Thymus (tissue), 14 donors: ENCODE measurements at places on chromosomes 12 and 14. TPM values are rescaled to one million over a fixed set of nuclear protein-coding genes. Genes with fewer than 3 reads are reported as not detected.

- no peak for DNase-seq
Observed at GRCh38 chr12:103691063-103691462, 104.0 kb downstream of the STAB2 start.

GRCh38 chr12:91983935-91984334 is 161.7 kb downstream of the BTG1 start:
- DNase-seq, result no peak

DNA sequence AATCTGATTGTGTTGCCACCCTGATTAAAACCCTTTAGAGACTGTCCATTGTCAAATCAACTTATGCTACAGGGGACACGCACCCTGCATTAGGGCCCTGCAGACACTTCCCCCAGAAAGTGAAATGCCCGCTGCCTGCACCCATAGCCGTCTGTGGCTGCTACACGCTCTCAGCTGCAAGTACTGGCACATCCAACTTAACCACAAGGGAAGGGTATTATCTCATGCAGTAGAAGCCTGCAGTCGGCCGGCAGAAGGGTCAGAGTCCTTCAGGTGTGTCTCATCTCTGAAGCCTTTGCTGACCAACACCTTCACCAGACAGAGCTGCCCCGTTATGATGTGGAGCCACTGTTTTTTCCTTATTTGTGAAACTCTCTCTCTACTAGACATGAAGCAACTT is 20.8 kb downstream of the CFAP251 start:
- no peak for DNase-seq

- no peak for DNase-seq
Observed at GRCh38 chr14:61077951-61078720, 97.1 kb downstream of the SLC38A6 start.

DNA sequence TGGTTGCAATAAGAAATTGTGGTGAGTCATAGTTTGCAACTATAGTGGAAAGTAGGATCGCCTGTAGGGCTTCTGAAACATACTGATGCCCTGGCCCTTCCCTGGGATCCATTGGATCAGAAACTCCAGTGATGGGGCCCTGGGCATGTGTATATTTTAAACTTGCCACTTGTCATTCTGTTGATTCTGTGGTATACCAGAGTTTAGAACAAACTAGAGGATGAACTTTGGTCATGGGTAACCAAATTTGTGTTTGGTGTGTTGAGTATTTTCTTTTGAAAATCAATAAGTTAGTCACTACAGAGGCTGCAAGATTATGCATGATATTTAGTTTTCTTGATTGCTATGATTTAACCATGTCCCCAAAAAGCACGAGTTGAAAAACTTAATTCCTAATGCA is 142.2 kb downstream of the SLC15A5 start:
- DNase-seq, result no peak

GRCh38 chr14:94575730-94576585 is 5.3 kb upstream of the SERPINA5 start:
- DNase-seq, result no peak

DNA sequence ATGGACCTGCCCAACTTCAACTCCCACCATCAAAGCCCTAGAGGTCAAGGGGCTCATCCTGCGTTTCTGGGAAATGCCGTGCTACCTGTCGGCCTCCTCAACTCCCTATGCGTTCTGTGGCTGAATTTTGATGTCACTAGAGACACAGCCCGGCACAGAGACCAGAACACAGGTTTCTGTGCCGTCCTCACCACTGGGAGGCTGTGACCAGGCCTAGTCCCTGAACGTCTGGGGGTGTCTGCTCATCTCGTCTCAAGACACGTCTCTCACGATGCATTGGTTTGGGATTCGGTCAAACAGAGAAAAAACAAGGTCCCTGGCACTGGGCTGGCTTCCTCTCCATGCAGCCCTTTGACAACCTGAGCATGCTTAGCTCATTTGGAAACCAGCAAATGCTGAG is 33.5 kb downstream of the SLC15A4 start:
- no peak for DNase-seq

DNA sequence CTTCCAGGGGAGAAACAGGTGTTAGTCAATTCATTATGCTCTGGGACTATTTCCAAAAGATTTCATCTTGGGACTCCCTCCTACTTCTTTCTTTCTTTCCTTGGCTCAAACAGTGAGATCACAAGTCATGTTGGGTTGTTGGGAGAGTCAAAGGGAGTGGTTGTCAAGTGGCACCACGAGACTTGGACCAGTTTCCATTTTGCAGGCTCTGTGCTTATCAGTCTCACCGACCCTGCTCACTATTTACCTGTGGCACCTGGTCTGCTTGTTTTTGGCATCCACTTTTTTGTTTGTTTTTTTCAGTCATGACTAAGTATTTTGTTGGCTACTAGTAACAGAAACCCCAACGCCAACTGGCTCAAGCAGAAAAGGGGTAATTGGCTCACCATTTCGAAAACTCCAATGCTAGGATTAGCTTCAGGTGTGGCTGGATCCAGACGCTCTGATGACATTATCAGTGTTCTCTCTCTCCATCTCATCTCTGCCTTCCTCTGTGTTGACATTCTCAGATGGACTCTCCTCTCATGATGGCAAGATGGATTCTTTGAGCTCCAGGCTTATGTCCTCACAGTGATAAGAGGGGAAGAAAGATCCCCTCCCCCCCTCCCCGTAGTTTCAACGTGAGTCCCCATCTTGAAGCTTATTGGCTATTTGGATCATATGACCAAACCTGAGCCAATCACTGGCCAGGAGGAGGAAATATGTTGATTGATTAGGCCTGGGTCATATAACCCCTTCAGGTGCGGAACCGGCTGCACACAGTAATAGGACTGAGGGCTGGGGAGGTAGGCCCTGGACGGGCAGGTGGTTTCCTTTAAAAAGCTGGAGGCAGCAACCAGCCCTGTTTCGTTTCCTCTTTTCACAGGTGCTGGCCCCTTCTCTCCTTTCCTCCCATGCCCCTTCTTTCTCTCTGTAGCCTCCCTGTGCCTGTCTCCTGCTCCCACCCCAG is 84.2 kb downstream of the AACS start:
- no peak for DNase-seq

GRCh38 chr12:20704860-20705259 is 9.7 kb downstream of the SLCO1C1 start:
- DNase-seq, result no peak

GRCh38 chr14:100692859-100693558 is 33.7 kb upstream of the DLK1 start:
- no peak for DNase-seq

DNA sequence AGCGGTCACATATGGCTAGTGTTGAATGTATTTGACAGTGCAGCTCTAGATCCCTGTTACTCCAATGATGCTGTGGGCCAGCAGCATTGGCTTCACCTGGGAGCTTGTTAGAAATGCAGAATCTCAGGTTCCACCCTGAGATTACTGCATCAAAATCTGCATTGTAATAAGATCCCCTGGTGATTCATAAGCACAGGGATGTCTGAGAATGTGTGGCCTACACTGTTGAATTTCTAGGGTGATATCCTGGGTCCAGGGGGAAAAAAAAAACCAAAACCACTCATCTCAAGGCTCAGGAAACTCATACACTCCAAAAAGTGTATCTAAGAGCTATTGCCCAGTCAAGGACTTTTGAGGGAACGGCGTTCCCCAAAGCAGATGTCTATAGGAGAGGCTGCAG is 196.8 kb downstream of the PPM1H start:
- no peak for DNase-seq

DNA sequence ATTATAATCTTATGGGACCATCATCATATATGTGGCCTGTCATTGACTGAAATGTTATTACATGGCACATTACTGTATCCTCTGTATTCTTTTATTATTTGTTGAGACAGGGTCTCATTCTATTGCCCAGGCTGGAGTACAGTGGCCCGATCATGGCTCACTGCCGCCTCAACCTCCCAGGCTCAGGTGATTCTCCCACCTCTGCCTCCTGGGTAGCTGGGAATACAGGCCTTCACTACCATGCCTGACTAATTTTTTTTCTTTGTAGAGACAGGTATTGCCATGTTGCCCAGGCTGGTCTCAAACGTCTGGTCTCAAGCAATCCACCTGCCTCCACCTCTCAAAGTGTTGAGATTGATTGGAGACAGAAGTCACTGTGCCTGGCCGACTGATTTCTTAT is 153.2 kb downstream of the RASSF9 start:
- no peak for DNase-seq

DNA sequence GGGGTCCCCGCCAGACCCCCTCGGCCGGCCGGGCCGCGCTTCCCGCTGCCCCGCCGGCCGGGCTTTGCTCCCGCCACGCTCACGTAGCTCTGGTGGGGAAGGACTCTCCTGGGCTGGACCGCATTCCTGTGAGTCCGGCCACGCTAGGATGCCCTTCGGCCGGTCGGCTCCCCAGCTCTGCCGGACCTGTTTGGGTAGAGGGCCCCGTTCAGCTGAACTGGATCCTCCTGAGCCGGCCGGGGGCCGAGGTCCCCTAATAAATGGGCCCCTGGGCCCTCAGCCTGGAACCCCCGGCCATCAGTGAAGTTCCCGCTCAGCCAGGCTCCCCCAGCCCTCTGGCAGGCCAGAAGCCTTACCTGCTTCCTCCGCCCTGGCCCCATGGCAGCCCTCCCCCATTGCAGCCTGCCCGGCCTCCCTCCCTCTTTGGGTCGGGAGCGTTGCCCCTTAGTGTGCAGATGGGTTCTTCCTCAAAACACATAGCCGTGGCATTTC is 593 bp downstream of the UNC119B start:
- DNase-seq, result no peak

DNA sequence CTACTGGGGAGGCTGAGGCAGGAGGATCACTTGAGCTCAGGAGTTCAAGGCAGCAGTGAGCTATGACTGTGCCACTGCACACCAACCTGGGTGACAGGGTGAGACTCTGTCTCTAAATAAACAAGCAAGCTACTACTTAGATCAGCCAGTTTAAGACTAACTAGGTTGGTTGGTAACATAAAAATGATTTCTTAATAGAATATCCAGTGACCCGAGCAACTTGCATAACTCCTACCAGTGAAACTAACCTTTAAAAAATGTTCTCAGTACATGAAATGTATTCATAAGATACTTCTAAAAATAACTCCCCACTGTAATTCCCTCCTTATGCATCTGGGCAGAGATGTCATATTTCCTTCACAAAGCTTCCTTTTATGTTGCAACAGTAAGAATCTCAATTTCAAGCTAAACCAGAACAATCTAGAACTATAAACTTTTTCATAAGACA is 15.9 kb downstream of the TAOK3 start:
- DNase-seq, result no peak

DNA sequence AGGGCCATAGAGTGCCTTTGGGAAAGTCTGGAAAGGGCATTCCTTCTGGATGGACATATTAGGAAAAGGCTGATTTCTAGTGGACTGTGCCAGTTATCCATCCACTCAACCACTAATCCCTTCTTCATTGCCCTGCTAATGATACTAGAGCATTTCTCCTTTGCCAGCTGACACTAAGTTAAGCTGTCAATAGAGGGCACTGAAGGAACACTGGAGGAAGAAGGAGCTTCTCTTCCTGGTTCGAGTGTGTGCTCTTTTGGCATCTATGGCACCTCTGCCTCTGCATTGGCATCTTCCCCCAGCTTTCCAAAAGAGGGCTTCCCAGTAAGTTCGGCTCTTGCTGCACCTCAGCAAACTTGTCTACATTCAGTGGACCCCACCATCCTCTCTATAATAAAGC is 165.4 kb downstream of the DERA start:
- no peak for DNase-seq

DNA sequence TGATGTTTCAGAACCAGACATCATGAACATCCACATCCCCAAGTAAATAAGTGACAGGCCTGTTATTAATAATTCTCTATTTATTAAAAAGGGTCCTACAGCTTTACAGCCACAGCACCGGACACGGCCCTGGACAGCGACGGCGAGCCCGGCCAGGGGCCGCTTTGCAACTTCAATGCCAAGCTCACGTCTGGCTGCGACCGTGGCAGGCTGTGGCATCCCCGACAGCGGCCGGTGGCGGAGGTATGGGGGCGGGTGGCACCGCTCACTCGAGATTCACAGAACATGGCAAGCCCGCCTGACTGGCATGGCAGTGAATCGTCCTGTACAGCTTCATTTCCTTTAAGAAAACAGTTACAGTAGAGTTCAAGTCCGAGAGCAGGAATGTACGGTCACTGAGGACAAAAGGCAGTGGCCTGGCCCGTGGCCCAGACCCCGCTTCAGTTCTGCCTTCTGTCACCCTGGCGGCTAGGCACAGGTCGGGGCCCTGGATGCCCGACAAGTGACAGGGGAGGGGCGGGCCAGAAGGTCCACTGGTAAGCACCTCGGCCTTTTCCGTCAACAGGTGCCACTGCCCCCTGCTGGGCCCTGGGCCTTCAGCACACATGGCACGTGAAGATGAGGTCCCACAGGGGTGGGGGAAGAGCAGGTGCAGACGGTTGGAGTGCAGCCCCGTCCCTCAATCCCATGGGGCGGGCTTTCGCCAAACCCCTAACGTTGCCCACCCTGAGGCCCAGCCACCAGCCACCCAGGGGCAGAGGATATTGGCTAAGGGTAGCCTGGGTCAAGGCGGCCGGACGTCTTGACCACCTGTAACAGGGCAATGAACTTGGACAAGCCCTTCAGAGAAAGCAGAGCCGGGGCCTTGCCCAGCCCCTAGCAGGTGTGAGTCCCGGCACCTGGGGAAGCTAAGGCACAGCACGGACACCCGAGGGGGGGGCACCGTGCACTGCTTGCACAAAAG is 30.3 kb downstream of the HIP1R start:
- DNase-seq, result no peak

DNA sequence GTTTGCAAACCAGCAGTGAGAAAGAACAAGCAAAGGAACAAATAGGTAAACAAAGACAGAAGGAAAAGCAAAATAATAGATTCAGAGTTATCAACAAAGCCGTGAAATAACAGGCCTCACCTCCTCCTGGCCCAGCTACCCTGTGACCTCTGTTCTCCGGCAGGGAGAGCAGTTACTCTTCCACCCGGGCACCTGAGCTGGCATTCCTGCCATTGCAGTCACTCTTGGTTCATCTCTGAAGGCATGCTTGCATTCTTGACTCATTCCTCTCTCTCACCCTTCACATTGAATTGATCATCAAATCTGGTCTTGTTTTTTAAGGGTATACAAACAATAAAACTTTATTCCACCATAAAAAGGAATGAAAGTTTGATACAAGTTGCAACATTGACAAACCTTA is 95.1 kb downstream of the TTC8 start:
- DNase-seq, result no peak

The SDS gene
- 0.52 TPM for total RNA-seq

The FOXG1 gene
- 1.9 TPM for total RNA-seq

The HVCN1 gene
- total RNA-seq, result 11.1 TPM

The KLRC2 gene
- 10.8 TPM for total RNA-seq

The PROX2 gene
- total RNA-seq, result 0.14 TPM

The ESR2 gene
- 0.52 TPM for total RNA-seq

The CCDC196 gene
- 0.14 TPM for total RNA-seq

The CEBPE gene
- 2.5 TPM for total RNA-seq

The TOMM20L gene
- total RNA-seq, result not detected

The SDR9C7 gene
- total RNA-seq, result 0.33 TPM

The SVOP gene
- 0.05 TPM for total RNA-seq

The BMP4 gene
- total RNA-seq, result 0.99 TPM
